ENCODE measurements at places on chromosomes 6 and 20.

DNA sequence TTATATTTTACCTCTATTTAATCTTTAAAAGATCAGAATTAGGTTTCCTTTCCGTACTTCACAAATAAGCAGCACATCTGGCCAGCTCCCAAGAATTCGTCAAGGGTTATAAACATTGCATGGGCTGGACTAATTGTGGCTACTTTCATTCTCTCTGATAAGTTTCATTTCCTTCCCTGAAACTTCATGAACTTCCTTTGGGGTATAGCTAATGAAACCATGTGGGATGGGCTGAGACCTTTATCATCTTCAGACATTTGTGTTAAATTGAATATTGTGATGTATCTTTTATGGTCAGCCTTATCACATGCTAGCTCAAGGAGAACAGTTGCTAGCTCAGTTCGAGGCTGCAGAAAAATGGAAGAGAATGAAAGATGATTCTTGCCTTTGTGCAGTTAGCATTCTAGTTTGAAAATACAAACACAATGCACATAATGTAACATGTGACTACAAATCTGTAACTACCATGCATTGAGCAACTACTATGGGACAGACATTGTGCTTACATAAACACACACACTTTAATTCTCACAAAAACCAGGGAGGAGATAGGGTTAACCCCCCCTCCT lies 1.7 kb upstream of the GMPR start:
- DNase-seq: peak; percentile 67

DNA sequence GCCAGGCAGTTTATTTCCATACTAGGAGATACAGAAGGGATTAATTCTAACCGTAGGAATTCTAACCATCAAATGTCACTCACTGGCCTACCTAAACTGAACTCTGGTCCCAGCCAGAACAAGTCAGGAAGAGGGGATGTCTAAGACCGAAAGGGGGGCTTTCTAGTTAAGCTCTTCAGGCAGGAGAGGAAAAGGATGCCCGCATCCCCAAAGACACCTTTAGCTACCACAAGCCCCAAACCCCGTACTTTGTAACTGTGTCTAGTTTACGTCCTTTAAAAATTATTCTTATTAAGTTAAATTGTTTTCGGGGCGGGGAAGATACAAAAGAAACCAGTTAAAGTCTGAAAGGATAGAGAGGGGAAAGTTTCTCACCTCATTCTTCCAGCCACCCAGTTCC lies 1.2 kb upstream of the ZNF76 start:
- DNase-seq: no peak

DNA sequence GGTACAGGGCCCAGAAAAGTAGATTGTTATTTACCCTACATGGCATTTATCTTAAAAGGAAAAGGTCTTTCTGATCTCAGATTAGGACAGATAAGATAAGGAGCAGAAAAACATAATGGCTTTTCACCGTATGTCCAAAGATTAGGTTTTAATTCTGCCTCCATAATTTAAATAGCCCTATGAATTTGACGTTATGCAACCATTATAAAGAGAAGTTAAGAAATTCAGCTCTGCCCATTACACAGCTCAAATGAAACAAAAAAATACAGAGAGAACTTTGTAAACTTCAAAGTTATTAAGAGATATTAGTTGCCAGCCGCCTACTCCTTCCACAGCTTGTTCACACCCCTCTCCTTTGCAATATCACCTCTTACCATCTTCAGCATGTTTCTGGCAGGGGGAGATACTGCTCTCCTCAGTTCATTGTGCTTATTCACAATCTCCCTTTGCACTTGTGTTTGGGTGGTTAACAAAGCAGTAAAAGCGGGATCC lies 8.1 kb downstream of the CRISP3 start:
- no peak for DNase-seq

GRCh38 chr6:135054226-135054568 lies 425 bp downstream of the HBS1L start:
- DNase-seq: no peak

DNA sequence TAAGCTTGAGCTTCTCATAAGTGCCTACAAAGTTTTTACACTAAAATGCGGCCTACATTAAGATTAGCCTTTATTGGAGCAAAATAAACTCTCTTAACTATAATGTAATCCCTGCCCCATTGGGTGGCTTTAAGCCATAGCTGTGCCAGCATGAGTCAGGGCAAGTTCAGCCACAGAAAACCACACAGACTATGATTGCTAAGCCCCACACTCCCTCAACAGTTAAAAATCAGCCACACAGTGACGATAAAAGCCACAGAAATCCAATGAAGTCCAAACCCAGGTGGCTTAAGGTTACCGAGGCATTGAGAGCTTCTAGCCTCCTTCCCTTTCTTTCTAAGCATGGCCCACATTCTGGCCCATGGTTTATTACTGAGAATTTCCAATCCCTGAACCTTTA lies 61.6 kb downstream of the GRM1 start:
- no peak for DNase-seq

- peak; percentile 20 for DNase-seq
Observed at GRCh38 chr6:109447878-109448555, 7.5 kb downstream of the SMPD2 start.

DNA sequence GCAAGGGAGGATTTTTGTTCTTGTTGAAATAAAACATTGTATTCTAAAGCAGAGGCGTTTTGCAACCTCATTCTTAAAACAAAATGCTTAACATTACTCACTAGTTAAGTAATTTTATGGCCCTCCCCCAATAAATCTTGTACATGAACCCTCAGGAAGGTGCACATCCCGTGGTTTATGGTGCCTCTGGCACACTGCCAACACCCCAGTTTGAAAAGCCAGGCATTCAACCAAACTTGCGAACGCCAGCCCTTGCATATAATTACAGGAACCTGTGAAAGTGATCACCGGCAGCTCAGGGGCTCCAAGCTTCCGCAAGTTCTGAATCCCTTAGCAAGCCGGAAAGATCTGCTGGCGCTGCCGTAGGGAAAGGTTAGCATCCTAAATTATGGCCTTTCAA lies 1109.0 kb upstream of the FLRT3 start:
- DNase-seq: peak; percentile 5

GRCh38 chr20:57170343-57170742 lies 96.1 kb downstream of the BMP7 start:
- no peak for DNase-seq

DNA sequence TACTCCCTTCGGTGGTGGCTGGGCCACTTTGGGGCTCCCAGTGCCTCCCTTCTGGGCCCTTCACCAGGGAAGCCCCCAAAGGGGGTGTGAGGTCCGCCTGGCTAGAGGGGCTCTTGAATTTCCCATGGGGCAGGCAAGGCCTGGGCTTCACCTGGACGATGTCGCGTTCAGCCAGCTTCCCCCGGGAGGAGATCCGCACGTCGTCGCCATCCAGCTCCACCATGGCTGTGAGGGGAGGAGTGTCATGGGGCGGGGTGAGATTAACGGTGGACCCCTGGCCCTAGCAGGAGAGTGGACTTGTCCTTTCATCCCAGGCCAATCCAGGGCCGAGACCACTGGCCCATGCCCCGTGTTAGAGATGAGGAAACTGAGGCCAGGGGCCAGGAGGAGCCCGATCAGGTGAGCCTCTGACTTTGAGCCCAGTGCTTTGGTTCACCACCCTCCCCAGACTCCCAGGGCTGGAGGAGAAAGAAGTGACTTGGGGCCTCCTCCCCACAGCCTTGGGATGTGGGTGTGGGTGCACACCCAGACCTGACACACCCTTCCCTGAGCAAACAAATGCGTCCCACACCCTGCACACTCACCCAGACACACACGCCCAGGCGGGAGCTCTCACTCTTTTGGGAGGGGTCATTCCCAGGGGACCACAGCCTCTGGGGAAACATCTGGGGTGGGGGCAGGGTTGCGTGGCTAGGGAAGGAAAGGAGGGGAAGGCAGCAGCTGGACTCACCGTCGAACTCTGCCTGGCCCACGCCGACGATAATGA lies 46.1 kb downstream of the RAB44 start:
- no peak for DNase-seq

- no peak for DNase-seq
Observed at GRCh38 chr6:24543683-24544082, 48.9 kb downstream of the ALDH5A1 start.

GRCh38 chr6:88072462-88072861 lies 24.8 kb downstream of the SPACA1 start:
- no peak for DNase-seq

DNA sequence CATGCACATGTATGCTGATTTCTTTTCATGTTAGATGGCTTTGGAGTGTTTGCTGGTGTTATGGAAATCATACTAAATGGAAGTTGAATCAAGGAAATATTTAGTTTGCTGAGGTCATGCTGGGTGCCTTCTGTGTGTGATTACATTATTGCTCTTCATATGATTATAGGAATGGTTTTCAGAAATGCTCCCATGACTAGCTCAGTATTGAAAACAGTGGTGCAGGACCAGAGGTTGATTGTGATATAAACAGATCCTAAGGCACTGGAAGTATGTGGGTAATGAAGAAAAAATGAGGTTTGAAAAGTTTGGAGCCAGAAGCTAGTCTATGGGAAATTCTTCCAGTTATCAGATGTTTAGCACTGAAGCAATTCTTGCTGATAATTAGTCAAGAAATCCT lies 693.1 kb downstream of the UTRN start:
- DNase-seq: no peak

DNA sequence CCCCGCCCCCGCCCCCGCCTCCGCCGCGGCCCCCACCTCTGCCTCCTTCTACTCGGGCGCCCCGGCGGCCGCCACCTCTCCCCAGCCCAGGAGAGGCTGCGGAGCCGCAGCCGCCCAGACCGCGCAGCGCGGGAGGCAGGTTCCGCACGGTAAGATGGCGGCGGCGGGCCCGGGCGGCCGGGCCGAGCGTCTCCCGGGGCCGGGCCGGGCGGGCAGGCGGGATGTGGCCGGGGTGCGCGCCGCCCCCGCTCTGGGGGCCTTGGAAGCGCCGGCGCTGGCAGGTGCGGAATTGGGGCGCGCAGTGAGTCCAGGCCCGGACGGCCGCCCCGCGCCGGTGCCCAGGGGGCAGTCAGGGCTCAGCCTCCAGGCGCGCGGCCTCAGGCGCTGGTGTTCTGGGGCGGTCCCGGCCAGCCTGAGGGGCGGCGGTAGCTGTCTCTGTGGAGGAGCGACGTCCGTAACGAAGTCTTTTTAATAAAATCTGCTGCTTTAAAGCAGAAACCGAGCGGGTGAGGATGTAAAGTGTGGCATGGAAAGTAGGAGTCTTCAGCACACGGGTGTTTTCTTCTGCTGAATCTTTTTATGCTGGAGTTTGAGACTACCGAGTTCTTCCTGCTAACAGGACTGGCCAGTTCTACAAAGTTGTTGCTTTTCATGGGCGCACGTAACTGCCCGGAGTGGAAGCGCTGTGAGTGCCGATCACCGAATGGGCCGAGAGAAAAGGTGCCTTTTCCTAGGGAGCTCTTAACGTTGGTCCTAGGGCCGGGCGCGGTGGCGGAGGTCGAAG lies at the start of gene GID8:
Gene GID8, plus strand, starts transcription at position 43 of the 784 bp plus-strand sequence. CDS start 3,356 bp downstream, outside the sequence.
- DNase-seq: peak; percentile 41

DNA sequence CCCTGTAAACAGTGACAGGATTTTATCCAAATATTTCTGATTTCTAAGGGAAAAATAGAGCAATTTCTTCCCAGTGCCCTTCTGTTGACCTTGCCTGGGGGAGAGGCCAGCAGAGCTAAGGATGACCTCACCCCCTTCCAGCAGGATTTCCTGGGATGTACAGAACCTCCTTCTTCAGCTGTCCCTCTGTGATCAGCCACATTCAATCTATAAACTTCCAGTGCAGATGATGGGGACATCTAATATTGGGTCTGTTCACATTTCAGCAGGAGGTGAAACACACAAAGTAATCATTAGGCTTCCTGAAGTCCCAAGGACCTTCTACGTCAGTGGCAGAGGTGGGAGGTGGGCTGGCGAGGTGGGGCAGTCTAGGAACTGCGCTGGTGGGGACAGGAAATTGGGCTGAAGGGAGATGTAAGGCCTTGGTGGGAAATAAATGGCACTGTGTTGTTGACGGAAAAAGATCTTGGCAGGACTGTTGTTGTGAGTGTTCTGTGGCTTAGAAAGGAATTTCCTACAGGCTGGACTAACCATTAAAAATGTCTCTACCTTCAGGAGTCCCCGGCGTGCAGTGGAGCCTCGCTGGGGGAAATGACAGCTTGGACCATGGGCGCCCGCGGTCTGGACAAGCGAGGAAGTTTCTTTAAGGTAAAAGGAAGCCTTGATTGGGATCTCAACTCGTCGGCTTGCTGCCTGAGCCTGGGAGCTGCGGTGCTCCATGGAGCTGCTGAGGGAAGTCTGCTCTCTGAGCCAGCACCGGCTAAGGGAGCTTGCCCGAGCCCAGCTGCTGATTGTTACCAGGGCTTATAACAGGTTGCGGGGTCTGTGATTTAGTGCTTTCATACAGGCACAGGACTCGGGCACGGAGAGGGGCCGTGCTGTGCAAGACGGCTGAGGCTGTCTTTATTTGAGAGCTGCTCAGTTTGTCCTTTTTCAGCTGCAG lies 127.9 kb upstream of the NAA20 start:
- DNase-seq: peak; percentile 92
